ENCODE measurements at places on chromosomes 7 and 10. TPM values are rescaled to one million over a fixed set of nuclear protein-coding genes. Genes with fewer than 3 reads are reported as not detected.

DNA sequence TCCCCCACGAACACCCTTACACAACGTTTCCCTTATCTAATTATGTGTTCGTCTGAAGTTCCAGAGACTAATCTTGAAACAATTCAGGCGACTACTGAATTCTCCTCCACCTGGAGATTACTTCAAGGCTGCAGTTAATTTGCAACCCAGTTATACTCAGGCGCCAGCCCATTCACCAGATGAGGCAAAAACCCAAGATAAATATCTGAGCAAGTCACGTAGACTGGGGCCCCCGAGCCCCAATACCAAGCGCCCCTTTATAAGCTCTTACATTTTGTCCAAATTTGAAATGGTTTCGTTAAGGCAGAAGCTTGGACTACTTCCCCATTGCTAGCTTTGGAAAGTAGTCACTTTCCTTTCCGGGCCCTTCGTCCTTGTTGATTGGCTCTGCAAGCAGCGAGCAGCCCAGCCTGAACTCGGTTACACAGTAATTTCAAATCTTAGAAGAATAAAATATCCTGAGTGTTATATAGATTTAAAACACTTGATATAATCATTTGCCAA lies 1.2 kb downstream of the TPK1 start:
- DNase-seq, result no peak

- no peak for DNase-seq
Observed at GRCh38 chr7:6071406-6071805, 40.2 kb downstream of the ANKRD61 start.

DNA sequence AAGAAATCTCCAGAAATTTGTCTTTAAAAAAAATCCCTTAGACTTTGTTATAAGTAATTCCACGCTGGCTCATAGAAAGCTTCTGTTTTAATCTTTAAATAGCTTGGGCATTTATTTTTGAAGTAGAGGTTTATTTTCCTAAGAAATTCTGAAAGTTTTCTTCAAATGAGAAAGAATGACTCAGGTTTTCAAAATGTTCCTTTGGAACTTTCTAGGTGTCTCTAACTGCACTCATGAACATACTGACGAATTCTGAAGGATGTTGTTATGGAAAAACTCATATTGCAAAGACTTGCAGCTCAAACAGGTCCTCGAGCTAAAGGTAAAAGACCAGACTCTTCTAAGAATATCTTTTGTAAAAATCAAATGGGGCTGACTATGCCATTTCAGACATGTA lies 10.7 kb downstream of the DGKI start:
- peak; percentile 41 for DNase-seq

GRCh38 chr7:150901160-150902035 lies 49.1 kb downstream of the AOC1 start:
- DNase-seq, result no peak

Gene GPR146
- total RNA-seq, result 3.4 TPM

Gene EPHB6
- total RNA-seq, result 15.7 TPM

- DNase-seq, result no peak
Observed at GRCh38 chr7:131221061-131221460, 106.6 kb upstream of the MKLN1 start.

Gene OR2A25
- total RNA-seq, result not detected

Gene OR13A1
- not detected for total RNA-seq

DNA sequence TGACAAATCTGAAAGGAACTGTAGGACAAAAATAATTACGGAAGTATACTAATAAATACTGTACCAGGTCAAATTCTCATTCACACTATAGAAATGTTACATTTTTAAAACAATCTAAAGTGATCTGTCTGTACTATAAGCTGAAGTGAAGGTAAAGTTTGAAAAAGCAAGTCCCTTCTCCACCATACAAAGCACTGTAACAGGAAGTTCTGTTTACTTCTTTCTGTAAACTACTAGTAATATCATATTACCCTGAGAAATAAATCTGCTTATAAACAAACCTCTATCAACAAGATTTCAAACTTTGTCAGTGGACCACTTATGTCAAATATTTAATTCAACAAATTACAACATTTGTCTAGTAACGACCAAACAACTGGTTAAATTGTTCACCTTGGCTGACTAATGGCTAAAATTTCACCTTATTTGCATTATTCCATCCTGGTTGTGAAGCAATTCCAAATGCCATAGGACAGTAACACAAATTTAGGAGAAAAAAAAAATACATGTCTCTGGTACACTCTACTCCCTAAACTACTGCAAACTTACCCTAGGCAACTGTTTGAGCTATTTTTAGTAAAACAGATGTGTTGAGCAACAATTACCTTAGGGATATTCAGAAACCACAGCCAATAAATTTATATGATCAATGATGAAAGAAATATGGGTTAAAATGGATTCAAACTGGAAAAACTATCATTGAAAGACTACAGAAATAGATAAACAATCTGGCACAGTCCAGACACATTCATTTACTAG lies 126.0 kb downstream of the NRBF2 start:
- no peak for DNase-seq

GRCh38 chr10:24762161-24762924 lies 38.7 kb upstream of the ARHGAP21 start:
- peak; percentile 46 for DNase-seq

DNA sequence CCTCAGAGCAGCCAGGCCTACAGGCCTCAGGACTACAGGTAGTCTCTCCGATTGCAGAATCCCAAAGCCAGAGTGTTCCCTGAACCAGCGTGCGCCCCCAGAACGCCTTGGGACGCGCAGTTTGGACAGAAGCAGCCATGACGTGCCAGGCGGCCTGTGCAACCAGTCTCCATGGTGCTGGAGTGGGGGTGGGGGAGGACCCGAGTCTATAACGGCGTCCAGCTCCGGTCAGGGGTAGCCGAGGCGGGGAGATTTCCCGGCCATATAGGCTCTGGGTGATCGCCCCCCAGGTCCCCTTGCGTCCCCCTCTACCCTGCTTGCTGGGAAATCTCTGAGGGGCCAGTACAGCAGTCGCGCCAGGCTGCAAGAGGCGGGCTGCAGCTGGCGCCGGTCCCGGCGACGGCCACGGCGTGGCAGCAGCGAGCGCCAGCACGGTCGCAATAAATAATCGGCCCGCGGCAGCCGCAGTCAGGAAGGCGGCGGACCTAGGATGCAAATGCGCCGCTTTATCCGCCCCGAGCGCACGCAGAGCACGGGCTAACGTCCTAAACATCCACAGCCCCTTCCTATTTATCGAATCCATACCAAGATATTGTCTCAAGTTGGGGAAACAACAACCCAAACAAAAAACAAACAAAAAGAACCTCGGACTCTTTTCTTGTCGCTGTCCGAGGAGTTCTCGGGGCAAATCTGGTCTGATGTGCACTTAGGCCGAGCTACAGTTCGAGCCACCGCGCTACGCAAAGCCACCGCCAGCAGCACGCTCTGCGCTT lies 1.6 kb downstream of the HOXA3 start:
- DNase-seq, result no peak

GRCh38 chr10:101782811-101783735 lies at the start of gene NPM3:
Gene NPM3 (minus strand): TSS chr10:101783446. CDS start chr10:101783390, 56 bp downstream.
- peak; percentile 55 for DNase-seq

Gene AFAP1L2
- 28.1 TPM for total RNA-seq

Gene PPP1R3A
- total RNA-seq, result not detected

DNA sequence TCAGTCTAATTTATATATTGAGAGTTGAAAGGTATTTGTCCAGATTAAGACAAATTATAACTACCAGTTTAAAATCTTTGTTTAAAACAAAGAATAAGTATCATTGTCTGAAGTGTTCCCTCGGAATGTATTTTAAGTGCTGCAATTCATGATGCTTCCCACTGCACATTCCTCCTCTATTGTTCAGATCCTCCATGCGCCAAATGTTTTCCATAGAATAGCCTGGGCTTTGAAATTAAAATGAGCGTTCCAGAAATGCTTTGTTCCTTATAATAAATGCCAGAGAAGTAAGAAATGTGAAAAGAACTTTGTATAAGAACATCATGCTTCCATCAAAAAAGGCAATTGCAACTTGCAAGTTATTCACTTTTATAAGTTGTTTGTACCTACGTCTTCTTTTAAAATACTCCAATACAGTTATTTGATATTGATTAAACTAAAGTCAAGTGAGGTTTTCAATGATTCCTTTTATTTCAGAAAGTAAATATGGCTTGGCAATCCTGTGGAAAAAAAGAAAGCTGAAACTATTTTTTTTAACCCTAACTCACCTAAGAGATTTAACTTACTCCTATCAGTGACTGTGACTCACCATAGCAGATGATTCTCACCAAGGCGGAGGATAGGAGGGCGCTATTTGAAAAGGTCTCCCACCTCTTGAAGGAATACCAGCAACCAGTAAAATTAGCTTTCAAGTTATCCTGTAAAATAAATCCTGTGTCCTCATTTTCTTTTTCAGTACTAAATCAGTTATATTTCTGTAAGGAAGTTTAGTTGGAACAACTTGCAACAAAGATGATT lies 85.8 kb downstream of the CTNNA3 start:
- peak; percentile 79 for DNase-seq
